Activated naive CD8-positive, alpha-beta T cell treated with anti-CD3 and anti-CD28 coated beads, Interleukin-2, amount 10 ng/mL, durations not matched to agents 7 days and 5 days (primary cell): ENCODE measurements at places on chromosomes 3 and 15. TPM values are rescaled to one million over a fixed set of nuclear protein-coding genes. Genes with fewer than 3 reads are reported as not detected.

- H3K27me3 ChIP-seq: no peaks in the 10 kb centered on the region
- no peaks in the 10 kb centered on the region for H3K4me1 ChIP-seq
- H3K36me3 ChIP-seq: no peaks in the 10 kb centered on the region
- no peak for DNase-seq
- no peak overlapping the region for H3K27ac ChIP-seq
- no peak overlapping the region for H3K4me3 ChIP-seq
These were observed 286.3 kb upstream of the ROBO2 start for GRCh38 chr3:76753599-76753998.

- H3K4me3 ChIP-seq: no peak overlapping the region
- H3K36me3 ChIP-seq: peaks cover 8% of the 10 kb centered on the region
- peaks cover 3% of the 10 kb centered on the region for H3K4me1 ChIP-seq
- no peak for DNase-seq
- H3K27me3 ChIP-seq: peaks cover 2% of the 10 kb centered on the region
These were observed 33.1 kb downstream of the CDC25A start for GRCh38 chr3:48155122-48155521.

GRCh38 chr3:43796041-43796596 lies 105.4 kb downstream of the ABHD5 start:
- H3K27me3 ChIP-seq: peaks cover 24% of the 10 kb centered on the region
- H3K27ac ChIP-seq: no peak overlapping the region
- H3K4me3 ChIP-seq: no peak overlapping the region
- H3K36me3 ChIP-seq: no peaks in the 10 kb centered on the region
- no peak for DNase-seq
- no peaks in the 10 kb centered on the region for H3K4me1 ChIP-seq

DNA sequence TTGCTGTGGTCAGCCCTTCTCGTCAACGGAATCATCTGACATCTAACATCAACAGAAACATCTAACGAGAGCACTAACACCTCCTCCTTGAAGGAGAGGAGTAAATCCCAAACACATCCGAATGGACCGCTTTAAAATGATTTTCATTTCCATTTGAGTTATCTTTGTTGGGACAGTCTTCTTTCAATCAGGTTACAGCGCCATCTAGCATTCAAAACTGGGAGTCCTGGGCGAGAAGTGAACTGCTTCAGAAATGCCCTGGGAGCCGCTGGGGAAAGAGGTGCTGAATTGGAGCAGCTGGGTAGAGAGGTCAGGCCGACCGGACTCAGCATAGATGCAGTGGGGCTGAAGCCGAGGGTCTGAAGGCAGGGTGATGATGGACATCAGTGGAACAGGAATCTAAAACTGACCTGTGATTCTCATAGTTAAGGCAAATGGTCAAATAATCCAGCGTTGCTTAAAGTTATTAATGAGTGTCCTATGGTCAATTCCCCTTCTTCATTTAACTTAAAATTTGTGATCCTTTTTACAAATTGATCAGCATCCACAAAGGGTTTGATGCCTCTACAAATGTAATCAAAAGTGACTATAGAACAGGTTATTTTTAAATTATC lies 170.0 kb upstream of the NDN start:
- no peak overlapping the region for H3K4me3 ChIP-seq
- DNase-seq: no peak
- H3K4me1 ChIP-seq: no peaks in the 10 kb centered on the region
- no peak overlapping the region for H3K27ac ChIP-seq
- no peaks in the 10 kb centered on the region for H3K36me3 ChIP-seq

The LYZL4 gene
- total RNA-seq: not detected
